KBM-7 (cell line): ENCODE measurements at places on chromosomes 13 and 19.

DNA sequence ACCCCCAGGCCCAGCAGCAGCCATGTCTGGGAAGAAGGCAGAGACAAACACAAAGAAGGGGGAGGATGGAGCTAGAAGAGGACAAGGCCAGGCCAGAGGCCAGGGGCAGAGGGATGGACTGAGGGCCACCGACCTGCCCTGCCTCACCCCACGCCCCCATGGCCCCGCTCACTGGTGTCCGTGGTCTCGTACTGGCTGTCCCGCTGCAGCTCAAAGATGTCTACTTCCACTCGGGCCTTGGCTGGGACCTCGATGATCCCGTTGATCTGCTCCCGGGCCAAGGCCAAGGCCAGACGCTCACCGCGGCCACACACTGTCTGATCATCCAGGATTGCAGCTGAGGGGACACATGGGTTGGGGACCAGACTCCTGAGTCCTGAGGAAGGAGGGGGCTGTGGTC, 5.0 kb downstream of the GRIK5 start:
- DNase-seq, result no peak

DNA sequence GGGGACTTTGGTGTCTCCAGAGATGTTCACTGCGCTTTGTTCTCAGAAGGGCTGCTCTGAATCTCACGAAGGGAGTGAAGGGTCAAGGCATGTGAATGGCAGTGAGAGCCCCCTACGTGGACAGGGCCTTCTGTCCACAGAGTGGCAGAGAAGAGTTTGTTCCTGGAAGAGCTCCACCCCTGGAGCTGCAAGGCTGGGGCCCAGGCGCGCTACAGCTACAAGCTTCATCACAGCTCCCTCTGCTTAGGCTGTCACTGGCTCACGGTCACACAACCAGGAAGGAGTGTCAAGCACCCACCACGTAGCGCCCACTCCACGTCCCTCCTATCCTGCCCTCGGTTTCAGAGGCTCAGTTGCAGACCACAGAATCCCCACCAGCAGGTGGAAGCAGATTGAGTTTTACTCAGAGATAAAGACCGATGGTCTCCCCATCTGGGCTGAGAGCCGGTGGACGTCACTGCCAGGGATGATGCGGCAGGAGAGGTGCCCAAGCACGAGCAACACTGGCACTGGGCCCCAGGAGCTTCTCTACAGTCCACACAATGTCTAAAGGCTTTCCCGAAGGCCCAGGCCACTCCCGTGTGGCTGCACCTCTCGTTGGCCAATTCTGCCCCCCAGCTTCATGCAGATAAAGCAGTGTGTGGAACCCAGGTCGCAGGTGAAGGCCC, 23.0 kb upstream of the TFDP1 start:
- no peak for DNase-seq

- DNase-seq, result no peak
Measured at GRCh38 chr13:113835461-113836270, 28.2 kb downstream of the GAS6 start.

- no peak for DNase-seq
Measured at GRCh38 chr13:47109028-47109427, 212.2 kb upstream of the HTR2A start.

GRCh38 chr19:40684280-40684679, 6.2 kb downstream of the NUMBL start:
- no peak for DNase-seq

DNA sequence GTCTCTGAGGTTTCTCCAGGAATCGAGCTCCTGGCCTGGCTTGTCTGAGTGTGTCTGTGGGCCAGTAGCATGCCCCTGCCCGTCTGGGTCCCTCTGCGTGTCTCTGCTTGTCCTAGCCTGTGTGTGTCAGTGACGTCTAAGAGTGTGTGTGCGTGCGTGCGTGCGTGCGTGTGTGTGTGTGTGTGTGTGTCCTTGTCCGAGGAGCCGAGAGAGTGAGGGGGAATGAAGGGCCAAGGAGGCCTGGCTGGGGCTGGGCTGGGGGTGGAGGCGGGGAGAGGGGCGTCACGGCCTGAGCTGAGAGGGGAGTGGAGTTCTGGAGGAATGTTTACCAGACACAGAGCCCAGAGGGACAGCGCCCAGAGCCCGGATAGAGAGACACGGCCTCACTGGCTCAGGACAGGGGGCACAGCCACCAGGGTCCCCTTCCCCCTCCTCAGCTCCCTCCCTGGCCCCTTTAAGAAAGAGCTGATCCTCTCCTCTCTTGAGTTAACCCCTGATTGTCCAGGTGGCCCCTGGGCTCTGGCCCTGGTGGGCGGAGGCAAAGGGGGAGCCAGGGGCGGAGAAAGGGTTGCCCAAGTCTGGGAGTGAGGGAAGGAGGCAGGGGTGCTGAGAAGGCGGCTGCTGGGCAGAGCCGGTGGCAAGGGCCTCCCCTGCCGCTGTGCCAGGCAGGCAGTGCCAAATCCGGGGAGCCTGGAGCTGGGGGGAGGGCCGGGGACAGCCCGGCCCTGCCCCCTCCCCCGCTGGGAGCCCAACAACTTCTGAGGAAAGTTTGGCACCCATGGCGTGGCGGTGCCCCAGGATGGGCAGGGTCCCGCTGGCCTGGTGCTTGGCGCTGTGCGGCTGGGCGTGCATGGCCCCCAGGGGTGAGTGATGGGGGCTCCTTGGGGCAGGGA, at the start of gene AXL:
Gene AXL, plus strand, starts transcription at position 609 of the 893 bp plus-strand sequence. Its CDS starts 170 bp downstream, at position 779.
- DNase-seq, result peak; percentile 31

- DNase-seq, result no peak
Measured at GRCh38 chr19:42528354-42529247, at the start of gene CEACAM1. Gene CEACAM1, minus strand, starts transcription at chr19:42528481. Its CDS starts 107 bp downstream, at chr19:42528374.

GRCh38 chr13:36344886-36345437, 1.2 kb downstream of the SPART start:
- no peak for DNase-seq

- DNase-seq, result no peak
Measured at GRCh38 chr19:48833977-48834376, 2.3 kb downstream of the HSD17B14 start.

GRCh38 chr19:53553865-53554791, 16.2 kb downstream of the ZNF331 start:
- DNase-seq, result no peak

GRCh38 chr19:55695511-55696290, 20.7 kb downstream of the EPN1 start:
- no peak for DNase-seq

DNA sequence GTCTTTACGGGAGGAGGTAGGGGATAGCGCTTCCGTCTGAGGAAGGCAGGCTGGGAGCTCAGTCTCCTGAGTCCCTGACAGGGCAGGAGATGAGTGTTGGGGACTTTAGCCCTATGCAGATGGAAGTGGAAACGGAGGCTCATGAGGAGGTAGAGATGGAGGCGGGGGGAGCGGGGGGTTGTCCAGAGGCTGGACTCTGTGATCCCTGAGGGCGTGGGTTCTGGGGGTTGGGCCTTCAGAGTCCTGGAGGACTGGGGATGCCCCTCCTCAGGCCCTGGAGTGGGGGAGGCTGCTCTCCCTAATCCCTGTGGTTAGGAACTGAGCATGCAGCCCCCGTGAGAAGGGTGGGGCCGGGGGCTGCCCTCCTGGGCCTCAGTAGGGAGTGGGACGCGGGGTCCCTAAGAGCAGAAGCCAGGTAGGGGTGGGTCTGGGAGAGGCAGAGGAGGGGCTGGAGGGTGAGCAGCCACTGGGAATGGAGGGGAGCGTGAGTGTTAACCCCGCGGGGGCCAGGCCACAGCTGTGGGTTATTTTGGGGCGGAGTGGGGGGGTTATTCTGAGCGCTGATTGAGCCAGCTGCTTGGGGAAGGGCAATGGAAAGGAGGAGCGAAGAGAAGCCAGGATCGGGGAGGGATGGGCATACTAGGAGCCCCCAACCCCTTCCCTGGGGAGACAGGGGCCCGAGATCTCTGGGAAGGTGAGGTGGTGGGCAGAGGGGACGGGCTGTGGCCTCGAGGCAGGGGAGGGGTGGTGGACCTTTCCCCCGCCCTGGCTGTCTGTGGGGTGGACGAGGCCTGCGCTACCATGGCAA, 2.8 kb downstream of the GRIN2D start:
- no peak for DNase-seq

DNA sequence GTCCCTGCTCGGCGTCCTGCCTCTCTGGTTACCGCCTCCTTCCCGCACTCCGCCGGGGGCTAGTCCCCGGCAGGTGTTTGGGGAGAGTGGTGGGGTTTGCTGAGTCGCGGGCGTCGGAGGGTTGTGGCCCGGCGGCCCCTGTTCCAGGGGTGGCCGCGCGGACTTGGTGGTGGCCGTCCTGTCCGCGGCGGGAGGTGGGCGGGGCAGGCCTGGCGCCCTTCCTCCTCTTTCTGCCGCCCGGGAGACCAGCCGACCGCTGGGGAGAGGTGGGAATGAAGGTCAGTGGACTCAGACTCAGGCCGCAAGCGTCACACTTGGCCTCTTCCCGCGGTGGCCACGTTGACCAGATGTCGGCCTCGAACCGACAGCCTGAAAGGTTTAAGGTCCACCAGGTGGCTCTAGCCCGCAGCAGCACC, 61.8 kb downstream of the ZNF723 start:
- no peak for DNase-seq

DNA sequence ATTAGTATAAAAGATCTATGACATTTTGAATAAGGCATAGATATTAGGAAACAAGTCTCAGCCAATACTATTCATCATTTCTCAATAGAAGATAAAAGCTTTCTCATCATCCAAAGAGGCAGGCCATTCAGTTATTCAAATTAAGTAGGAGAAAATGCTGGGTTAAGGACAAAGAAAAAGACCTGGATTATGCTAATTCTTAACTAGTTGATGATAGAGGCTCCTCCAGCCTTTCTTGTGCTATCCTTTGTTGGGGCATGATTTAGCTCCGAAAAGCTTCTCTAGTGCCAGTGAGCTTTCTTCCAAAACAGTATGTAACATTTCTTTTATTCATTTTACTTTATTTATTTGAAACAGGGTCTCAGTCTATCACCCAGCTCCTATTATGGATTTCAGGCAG, 223.0 kb downstream of the DCLK1 start:
- no peak for DNase-seq

DNA sequence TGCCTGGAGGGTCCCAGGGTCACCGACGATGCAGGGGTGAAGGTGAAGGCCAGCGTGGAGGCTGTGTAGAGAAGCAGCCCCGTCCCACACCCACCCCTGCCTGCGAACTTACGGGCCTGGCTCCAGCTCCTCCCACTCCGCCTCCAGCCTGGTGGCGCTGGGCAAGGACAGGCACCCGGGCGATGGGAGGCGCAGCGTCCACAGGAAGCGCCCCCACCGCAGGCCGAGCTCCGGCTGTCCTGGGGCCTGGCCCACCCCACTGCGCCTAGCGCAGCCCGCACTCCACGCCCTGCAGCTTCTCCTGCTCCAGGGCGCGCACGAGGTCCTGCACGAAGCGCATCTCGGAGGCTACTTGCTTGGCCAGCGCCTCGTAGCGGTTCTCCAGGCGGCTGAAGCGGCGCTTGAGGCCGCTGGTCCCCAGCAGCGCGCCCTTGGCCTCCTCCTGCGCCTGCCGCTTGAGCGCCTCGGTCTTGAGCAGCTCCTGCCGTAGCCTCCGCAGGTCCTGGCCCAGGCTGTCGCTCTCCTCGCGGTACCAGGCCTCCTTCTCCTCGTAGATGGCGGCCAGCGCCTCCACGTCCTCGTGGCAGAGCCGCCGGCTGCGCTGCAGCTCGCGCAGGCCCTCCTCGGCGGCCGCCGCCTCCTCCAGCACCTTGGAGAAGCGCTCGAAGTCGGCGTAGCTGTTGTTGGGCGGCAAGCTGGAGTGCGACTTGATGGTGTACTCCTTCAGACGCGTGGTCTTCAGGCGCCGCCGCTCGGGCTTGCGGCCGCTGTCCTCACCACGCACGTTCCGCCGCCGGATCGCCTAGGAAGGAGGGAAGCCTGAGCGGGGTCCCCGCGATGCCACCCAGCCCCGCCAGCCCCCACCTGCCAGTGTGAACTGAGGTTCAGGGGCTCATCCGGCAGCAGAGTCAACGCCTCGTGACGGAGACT, 11.8 kb downstream of the DAPK3 start:
- DNase-seq, result no peak

DNA sequence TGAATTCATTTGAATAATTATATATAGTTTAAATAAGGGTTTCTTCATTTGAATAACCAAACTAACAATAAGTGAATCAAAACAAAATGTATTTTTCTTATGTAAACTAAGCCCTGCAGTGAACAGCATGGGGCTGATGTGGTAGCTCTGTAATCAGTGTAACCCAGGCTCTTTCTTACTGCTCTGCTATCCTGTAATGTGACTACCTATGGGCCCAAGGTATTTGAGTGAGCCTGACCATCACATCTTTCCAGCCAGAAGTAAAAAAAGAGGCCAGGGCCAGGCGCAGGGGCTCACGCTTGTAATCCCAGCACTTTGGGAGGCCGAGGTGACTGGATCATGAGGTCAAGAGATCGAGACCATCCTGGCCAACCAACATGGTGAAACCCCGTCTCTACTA, 494.6 kb downstream of the DCT start:
- no peak for DNase-seq

- peak; percentile 35 for DNase-seq
Measured at GRCh38 chr19:34428549-34429285, 536 bp downstream of the UBA2 start.

- no peak for DNase-seq
Measured at GRCh38 chr19:6987850-6988249, 33.4 kb downstream of the MBD3L2B start.

DNA sequence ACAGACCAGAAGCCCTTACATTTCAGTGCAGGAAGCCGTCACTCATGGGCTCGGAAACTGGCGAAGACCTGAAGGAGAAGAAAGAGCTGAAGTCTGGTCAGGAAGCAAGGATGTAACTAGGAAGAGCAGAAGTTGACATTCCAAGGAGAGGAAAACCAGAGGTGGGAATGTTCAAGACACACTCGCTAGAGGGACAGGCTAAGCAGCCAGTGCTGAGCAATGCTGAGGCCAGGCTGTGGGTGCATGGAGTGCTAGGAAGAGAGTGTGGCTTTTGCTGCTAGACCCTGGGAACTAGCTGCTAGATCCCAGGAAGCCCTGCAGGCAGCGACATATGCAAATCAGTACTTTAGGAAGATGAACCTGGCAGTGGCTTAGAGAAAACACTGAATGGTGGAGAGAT, 12.1 kb upstream of the URAD start:
- no peak for DNase-seq

GRCh38 chr19:31804668-31805067, 455.4 kb upstream of the TSHZ3 start:
- no peak for DNase-seq

DNA sequence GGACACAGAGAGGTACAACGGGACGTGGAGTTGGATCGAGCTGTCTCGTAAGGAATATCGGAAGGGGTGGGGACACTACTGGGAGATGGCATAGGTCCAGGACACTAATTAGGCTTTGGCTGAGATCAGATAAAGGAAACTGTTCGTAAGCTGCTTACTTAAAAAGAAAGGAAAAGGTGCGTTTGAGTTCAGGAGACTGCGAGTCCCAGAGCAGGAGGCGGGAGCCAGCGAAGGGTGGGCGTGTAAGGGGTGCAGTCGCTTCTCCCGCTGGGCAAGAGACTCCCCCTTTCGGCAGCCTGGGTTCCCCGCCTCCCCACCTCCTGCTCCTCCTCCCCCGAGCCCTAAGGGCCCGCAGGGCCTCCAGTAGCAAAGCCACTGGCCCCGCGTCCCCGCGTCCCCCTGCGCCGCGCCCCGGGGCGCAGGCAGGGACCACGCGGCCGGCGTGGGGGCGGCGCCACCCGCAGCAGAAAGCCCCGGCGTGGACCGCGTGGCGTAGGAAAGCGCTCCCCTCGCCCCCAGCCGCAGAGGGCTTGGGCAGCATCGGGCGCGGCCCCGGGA, 547 bp downstream of the ABCC4 start:
- DNase-seq, result peak; percentile 54

GRCh38 chr19:19594381-19594780, 24.1 kb downstream of the PBX4 start:
- DNase-seq, result no peak
